K562 (cell line): ENCODE measurements at places on chromosomes 2 and 18.

DNA sequence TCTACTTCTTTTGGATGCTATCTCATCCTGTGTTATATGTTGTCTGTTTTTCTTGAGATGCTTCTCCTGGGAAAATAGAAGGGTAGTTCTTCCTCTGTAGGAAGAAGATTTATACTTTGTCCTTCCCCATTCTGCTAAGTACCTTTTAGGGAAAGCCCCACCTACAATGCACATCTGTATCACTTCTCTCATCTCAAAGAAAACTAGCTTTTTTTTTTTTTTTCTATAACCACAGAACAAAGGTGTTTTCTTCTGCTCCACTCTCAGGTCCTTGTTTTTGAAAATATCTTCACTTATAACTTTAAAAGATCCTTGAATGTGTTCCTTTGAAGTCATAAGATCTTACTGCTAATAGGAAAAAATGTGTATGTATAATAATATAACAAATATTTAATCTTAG lies 30.8 kb downstream of the CCDC150 start:
- no peak for DNase-seq

GRCh38 chr2:61470122-61470951 lies 550 bp downstream of the USP34 start:
- DNase-seq: peak; percentile 90

- DNase-seq: peak; percentile 6
Measured at GRCh38 chr2:146661473-146662096, 1183.2 kb upstream of the ACVR2A start.

DNA sequence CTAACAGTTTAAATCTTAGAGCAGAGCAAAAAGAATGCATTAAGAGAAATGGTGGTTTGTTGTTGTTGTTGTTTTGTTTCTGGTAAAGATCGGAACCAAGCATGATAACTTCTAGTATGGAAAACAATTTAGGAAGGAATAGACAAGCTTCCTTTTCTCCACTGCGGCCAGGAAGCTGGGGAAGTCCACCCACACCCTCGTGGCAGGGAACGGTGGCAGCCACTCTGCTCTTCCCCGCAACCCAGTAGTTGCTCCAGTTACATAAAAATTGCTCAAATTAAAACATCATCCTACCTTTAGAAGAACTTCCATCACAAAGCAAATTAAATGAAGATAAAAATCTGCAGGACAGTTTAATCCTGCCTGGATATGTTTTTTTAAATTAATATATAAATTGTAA lies 113.0 kb downstream of the RBMS1 start:
- no peak for DNase-seq

- no peak for DNase-seq
Measured at GRCh38 chr2:198448789-198449188, 644.4 kb downstream of the PLCL1 start.

- DNase-seq: no peak
Measured at GRCh38 chr2:152396763-152397162, 61.8 kb downstream of the FMNL2 start.

- DNase-seq: no peak
Measured at GRCh38 chr18:47758000-47758399, 172.5 kb downstream of the SMAD2 start.

GRCh38 chr2:183078464-183079138 lies at the start of gene DUSP19:
DUSP19 (plus strand) TSS chr2:183078747; CDS start chr2:183078934, 187 bp downstream.
- peak; percentile 98 for DNase-seq

GRCh38 chr2:232463701-232464543 lies 8.0 kb downstream of the ALPI start:
- no peak for DNase-seq

- DNase-seq: no peak
Measured at GRCh38 chr2:171348056-171348455, 85.7 kb downstream of the METTL8 start.

- no peak for DNase-seq
Measured at GRCh38 chr2:105834931-105835330, 90.2 kb downstream of the NCK2 start.

DNA sequence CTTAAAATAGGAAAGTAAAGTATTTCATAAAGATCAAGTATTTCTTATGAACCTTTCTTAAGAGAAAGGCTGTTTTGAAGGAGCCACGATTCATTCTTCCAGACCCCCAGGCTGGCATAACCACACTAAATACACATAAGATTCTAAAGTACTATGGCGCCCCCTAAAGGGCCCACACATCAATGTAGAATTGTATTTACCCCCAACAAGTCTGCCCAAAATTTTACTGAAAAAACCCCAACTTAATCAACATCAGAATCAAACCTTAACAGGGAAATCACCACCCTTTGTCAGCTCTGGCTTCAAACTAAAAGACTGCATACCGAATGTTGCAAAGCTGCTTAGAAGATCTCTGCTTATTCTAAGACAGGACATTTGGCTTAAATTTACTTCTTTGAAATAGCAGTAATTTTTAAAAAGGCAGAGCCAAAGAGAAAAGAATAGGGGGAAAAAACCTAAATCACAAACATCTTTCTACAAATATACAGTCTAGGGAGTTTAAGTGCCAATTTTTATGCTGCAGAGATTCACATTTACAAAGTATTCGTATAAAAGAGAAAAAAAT lies 20.4 kb upstream of the BCL2 start:
- DNase-seq: peak; percentile 14

- no peak for DNase-seq
Measured at GRCh38 chr18:11830585-11830984, 20.6 kb upstream of the CHMP1B start.

GRCh38 chr2:102278720-102279390 lies 32.5 kb upstream of the IL1RL1 start:
- DNase-seq: no peak

GRCh38 chr2:227252831-227253230 lies 72.2 kb upstream of the MFF start:
- no peak for DNase-seq

DNA sequence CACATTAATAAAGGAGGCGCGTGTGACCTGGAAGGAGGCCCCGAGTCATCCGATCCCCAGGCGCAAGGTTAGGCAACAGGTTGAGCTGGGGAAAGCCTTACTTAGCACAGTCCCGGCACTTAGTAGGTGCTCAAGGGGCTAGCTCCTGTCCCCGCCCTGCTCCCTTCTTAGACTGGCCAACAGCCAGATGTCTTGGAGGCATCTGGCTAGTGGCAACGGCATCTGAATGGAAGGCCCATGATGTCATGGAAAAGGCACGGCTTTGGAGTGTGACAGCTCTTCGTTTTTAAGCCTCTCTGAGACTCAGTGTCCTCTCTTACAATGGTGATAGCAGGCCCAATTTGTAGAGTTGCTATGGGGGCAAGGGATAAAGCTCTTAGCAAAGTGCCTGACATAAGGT lies 258.3 kb downstream of the CYRIA start:
- DNase-seq: no peak

- no peak for DNase-seq
Measured at GRCh38 chr18:8788503-8789429, 83.4 kb downstream of the MTCL1 start.

GRCh38 chr2:106825161-106825560 lies 60.8 kb downstream of the ST6GAL2 start:
- DNase-seq: no peak
